ENCODE measurements at places on chromosomes 5 and 9.

DNA sequence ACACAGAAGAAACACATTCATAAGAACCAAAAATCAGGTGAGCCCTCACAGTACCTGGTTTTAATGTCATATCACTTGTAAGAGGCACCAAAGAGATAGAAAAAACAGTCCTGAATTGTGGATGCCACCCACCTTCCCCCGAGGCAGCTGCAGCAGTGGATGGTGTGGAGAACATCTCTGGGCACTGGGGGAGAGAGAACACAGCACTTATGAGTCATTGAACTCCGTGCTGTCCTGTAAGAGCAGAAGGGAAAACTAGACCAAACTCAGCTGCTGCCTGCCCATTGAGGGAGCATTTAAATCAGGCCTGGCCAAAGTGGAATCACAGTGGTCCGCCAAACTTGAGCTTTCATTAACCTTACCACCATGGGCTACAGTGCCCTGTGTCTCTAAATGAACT, 296.2 kb downstream of the SPATA31D1 start:
- no peak for DNase-seq

DNA sequence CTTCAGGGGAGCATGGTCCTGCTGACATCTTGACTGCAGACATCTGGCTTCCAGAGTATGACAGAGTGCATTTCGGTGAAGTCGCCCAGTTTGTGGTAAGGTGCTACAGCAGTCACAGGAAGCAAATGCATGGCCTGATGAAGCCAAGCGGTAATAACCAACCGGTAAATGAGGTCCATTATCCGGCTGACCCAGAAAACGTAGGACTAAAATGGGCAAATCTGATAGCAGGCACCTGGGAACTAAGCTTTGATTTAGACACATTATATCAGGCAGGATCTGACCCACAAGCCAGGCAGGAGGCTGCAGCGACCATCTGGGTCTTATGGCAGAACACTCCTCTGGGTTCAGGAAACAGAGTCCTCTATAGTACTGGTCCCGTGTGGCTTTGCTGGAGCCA, 454.6 kb downstream of the GADD45G start:
- DNase-seq, result no peak

GRCh38 chr5:125056671-125057485, 310.4 kb upstream of the ZNF608 start:
- DNase-seq, result no peak

GRCh38 chr5:123511290-123511647, 708 bp upstream of the CSNK1G3 start:
- DNase-seq, result no peak

DNA sequence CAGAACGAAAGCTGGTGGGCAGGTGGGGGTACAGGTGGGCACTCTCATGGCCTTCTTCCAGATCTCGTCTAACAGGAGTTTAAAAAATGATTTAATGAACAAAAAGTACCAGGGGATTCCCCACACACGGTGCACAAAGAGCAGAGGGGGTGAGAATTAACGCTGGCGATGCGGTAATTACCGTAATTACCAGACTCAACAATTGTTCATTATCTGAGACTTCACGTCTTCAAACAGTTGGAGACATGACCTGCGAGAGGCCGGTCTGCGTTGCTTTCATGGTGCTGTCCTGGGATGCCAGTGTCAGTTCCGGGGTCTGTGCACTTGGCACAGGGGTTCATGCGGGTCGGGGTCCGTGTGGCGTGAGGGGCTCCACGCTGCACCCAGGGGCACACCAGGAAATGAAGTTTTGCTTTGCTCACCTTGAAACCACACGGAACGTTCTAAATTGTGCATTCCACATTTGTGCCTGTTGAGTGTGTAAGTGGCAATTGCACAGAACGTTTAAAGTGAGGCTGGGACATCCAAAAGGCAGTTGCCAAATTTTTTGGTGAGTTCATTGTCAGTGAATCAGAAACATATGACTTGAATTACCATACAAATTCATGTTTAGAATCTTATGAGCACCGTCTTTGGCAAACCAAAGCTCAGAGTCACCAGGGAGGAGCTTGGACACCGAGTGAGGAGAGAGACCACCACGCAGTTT, 256.4 kb upstream of the IRX1 start:
- DNase-seq, result no peak

- DNase-seq, result no peak
Measured at GRCh38 chr5:102858808-102859207, 103.7 kb downstream of the PAM start.

GRCh38 chr5:31809050-31809870, 170.3 kb downstream of the PDZD2 start:
- DNase-seq, result no peak

DNA sequence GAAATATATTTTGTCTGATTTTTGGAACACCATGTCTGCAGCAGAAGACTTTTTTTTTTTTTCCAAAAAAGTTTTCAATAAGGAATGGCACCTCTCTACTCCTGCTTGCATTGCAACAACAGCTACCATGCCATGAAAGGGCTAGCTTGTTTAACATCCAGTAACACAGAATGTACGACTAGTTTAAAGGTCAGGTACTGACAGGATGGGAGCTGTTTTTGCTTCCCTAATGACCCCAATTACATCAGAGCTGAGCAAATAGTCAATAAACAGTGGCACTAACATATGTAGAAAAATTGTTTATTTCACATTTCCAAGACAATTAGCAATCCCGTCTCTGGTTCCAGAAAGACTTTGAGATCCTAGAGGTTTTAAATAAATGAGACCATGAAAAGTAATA, 693.8 kb downstream of the NR2F1-AS1 start:
- no peak for DNase-seq

- no peak for DNase-seq
Measured at GRCh38 chr9:114432323-114433067, 44.7 kb upstream of the AKNA start.

DNA sequence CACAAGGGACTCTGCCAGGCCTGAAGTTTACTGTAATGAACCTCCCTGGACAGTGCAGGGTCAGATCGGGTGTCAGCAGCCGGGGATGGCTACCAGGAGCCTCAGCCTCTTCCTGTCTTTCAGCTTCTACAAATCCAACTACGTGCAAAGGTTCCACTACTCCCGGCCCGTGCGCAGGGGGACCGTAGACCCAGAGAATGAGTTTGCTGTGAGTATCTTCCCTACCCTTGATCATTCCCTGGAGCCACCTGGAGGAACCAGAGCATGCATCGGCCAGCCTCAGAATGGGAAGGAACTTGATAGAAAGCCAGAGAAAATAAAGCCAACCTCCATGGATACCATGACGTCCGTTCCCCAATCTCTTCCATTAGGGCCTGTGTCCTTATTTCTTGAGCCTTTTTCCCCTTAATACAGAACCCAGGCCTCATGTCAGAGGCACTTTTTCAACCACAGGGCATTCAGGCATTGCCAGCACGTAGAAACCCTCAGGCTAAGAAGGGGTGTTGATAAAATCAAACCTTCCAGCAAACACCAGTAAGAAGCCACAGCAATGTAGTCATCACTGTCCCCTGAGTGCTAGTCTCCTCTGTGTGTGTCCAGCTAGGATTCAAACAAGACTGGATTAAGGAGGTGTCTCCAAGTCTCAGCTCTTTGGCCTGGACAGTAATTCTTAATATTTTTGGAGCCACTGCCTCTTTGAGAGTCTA, 49.0 kb upstream of the FOXI1 start:
- no peak for DNase-seq

Measured in NCI-H2029 (cell line).